NCI-H1105 (cell line): ENCODE measurements at places on chromosomes 6 and 20.

DNA sequence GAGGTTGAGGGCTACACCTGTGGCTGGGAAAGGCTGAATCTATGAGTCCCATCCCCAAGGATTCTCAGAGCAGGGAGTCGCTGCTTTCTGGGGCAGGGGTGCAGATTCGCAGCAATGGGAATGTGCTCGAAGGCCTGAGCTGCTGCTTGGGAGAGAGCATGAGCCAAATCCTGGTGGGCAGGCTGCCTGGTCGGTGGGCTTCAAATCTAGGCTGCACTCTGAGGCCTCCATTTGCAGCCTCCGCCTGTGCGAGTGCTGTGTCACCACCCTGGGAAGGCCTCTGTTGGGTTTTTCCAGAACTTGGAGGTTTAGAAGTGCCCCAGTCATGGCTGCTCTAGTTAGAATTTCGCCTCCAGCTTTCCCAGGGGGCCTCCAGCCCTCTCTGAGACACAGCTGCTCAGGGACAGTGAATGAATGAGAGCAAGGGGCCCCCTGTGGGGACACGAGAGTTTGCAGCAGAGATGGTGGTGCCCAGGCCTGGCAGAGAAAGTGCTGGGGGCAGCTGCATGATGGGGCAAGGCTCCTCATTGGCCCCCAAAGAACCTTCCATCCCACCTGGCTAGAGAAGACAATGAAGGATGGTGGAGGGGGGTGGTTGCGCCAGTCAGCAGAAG is 31.1 kb upstream of the RNF24 start:
- no peak for DNase-seq

GRCh38 chr6:36285797-36286196 is 15.9 kb downstream of the PNPLA1 start:
- DNase-seq: no peak

DNA sequence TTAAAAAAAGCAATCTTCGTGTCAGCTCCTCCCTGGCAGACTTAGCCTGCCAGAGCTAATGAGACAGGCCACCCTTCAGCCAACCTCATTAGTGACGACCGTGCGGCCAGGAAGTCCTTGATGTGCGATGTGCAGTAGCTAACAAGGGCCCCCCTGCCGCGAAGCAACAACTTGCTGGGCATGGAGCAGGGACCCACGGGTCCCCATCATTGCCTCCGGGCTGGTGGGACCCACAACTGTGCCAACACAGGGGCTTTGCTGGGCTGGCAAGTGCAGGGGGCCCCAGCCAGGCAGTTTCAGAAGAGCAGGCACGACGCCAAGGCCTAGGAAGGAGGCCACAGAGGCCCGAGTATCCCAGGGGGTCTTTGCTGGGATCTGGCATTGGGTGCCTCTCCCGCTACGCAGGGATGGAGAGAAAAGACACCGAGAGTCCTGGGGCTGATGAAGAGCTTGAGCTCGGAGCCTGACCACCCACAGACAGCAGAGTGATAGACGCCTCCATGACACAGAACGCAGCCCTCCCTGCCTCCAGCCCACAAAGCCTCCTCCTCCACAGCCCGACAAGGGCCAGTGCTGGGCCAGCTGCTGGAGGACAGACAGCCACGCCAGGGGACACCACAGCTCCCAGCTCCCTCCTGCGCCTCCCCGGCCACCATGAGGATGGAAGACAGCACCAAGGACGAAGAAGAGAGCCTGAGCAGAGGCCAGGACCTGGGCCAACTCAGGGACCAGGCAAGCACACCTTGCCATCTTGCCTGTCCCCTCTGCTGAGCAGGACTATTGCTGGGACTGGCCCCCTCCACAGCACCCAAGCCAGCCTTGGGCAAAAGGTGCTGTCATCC is 96.6 kb downstream of the YTHDF1 start:
- DNase-seq: peak; percentile 66

GRCh38 chr20:40591119-40591518 is 97.9 kb downstream of the MAFB start:
- no peak for DNase-seq

- no peak for DNase-seq
Observed at GRCh38 chr6:9233686-9234085, 798.3 kb upstream of the SLC35B3 start.

GRCh38 chr20:16515046-16515445 is 58.2 kb downstream of the KIF16B start:
- no peak for DNase-seq

- DNase-seq: no peak
Observed at GRCh38 chr6:80454197-80454596, 347.7 kb downstream of the BCKDHB start.

DNA sequence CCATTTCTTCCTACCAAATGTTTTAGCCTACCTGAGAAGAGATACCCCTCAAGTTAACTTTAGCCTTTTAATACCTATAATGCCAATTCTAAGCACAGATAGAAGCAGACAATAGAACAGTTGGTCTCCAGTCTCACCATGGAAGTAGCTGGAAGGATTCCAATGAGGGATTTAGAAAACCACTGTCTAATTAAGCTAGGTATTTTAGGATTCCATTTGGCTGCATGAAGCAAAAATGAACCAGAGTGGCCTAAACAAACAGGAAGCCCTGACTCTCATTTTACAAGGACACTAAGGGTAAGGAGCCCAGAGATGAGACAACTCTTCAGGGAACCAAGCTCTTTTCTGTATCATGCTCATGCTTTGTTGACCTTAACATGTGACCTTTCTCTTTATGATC is 199.2 kb downstream of the ALDH8A1 start:
- DNase-seq: peak; percentile 16

DNA sequence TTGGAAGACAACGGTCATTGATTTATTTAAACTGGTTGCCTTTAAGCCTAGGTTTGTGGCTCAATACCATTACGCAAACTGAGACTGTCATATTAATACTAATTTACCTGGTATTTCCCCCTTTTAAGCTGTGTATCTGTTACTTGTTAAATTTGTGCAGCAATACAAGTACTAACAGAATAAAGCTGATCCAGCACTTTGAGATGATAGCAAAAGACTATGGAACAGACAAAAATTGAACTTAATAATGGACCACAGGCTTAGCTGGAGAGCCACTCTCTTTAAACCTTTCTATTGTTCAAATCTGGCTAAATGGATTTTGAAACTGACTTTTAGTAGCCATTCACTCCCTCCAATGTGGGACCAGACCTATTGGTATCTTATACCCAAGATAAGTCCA is 6.2 kb upstream of the CENPW start:
- no peak for DNase-seq

DNA sequence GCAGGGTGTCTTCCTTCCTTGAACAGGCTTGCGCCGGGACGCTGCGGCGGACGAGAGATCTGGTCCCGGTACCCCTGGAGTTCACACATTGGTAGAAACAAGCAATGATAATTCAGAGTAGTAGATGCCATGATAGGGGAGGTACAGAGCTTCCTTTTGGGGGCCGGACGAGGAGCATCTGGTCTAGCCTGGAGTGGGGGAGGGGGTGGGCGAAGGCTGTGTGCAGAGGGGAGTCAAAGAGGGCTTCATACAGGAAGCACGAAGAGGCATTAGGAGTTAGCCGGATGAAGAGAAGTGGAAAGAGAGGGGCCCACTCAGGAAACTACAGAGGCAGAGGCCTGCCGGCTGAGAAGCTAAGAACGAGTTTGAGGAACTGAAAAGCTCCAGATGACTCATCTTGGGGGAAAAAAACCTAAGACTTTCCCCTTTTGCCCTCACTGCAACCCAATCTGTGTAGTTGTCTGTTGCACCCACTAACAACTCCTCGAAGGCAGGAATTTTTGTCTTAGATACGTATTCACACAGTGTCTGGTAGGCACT is 611 bp downstream of the CNPY3 start:
- peak; percentile 41 for DNase-seq

DNA sequence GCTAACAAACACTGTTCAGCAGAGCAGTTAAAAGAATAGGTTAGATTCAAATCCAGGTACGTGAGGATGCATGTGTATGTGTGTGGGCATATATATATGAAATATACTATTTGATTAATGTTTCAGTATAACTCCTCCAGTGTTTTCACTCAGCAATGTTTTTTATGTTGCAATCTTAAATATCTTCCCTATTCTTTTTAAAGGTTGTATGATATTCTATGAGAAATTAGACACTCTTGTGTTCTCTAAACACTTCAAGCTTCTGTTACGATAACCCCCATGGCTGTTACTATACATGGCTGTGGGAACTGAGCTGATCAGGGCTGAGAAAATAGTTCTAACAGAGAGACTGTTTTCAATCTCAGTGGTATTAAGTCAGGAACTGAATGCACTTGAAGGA is 421.0 kb downstream of the CBLN4 start:
- DNase-seq: no peak

GRCh38 chr6:16078064-16078463 is 50.8 kb upstream of the MYLIP start:
- no peak for DNase-seq

DNA sequence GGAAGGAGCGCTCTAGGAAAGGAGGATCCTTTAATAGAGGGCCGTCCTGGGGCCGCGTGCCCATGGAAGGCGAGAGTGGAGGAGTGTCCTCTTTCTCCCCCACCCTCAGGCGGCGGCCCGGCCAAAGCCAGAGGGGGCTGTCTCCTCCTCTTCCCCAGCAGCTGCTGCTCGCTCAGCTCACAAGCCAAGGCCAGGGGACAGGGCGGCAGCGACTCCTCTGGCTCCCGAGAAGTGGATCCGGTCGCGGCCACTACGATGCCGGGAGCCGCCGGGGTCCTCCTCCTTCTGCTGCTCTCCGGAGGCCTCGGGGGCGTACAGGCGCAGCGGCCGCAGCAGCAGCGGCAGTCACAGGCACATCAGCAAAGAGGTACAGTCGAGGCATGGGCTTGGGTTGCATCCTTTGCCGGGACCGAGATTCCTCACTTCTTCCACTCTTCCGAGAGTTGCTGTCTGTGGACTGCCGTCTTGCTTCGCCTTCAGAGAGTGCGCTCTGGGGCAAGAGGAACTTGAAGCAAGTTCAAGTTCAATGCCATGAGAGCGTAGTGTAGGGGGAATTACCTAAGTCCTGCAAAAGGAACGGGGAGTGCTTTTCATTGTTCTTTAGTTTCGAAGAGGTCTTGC is at the start of gene LAMA2:
Gene LAMA2, plus strand, starts transcription at position 148 of the 621 bp plus-strand sequence. Its CDS starts 108 bp downstream, at position 256.
- peak; percentile 13 for DNase-seq
